Astrocyte of the spinal cord (primary cell): ENCODE measurements at places on chromosomes 16 and 17.
A peak's percentile ranks its signal among the peaks of the same experiment; 100 is the strongest.

DNA sequence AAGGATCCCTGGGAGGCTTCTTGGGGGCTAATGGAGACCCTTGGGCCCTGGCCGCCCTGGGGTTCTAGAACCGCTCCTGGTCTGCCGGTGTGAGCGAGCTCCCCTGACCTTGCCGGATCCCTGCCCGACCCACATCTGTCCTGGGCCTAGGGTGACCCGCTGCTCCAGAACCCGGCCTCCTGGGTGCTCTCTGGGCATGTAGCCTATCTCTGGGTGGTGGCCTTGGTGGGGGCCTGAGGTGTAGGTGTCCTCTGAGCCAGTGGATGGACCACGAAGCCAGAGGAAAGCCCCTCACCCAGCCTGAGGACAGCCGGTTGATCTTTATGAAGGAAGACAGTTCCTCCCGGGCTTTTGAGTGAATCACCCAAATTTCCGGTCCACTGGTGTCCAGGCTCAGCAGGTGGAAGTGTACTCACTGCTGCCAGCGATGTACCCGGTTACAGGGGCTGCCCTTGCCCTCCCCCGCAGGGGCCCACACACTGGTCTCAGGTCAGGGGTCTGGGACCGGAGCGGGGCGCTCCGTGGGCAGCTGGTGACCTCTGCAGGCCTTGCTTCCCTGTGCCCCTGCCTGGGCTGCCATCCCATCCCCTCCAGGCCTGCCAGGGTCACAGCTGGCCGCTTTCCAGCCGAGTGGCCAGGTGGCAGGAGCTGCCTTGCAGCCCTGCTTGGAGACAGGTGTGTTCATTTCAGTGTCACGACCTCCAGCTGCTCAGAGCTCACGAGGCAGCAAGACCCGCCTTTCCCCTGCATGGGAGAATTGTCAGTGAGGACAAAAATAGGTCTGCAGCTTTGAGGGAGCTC is 10.5 kb upstream of the GSE1 start:
- DNase-seq = no peak

DNA sequence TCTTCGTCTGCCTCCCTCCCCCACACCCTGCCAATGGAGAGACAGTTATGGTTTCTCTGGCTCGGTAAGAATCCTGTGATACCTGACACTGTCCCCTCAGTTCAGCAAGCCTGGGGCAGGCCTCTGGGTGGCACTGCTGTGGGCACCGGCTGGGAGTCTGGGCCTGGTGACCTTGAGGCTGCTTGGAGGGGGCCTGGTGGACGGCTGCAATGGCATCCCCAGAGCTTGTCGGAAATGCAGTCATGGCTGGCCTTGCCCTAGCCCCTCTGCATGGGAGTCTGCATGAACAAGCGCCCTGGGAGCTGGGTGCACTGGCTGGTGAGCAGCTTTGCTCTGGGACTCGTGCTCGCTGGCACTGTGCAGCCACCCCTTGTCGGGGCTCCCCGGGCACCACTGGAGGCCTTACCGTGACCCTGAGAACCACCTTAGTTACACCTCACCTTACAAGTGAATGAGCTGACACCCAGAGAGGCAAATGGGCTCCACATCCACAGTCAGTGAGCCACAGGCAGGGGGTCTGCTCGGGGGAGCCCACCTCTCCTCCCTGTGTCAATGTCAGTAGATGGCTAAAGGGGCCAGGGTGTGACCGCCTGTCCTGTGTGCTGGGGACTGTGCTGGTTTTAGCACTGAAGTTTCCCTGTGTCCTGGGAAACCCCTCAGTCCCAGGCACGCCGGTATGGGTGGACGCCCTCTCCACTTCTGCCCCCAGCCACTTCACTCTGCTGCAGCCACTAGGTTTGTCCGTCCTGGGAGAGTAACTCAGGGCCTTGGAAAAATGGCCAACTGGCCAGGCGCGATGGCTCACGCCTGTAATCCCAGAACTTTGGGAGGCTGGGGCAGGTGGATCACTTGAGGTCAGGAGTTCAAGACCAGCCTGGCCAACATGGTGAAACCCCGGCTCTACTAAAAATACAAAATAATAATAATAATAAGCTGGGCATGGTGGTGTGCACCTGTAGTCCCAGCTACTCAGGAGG is 1.4 kb downstream of the LGALS3BP start:
- DNase-seq = no peak

- DNase-seq = peak; percentile 2
Observed at GRCh38 chr16:80518436-80518835, 22.4 kb upstream of the DYNLRB2 start.

DNA sequence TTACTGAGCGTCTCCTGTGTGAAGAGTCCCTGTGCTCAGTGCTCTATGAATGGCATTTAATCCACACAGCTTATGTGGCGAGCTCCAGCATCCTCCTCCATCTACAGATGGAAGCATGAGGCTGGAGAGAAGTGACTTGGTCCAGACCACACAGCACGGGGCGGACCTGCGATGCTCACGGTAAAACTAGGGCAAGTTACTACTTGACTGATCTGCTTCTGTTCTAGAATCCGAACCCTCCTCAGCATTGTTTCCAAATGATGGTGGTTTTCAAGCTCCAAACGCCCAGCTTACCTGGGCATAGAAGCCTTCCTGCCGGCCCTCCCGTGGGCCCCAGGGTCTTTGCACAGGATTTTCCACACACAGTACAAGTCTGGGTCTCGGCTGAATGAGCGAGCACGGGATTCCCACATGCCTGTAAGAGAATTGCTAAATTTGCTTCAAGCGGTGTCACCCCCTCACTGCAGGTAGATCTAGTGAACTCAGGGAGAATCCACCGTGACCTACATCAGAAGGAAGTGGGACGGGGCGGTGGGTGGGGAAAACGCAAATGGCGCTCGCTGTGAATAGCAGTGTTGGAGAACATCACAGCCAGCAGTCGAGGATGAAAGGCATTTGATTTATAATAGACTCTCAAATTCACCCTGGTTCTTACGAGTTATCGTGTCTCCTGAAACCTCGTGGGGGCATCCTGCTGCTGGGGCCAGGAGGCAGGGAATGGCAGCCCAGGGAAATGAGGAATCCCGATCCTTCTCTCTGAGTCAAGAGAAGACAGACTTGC is 101.1 kb downstream of the CMIP start:
- no peak for DNase-seq

GRCh38 chr16:30658731-30659506 is 688 bp downstream of the FBRS start:
- peak; percentile 99 for DNase-seq

GRCh38 chr17:61349350-61349749 is 50.3 kb upstream of the TBX2 start:
- no peak for DNase-seq

- DNase-seq = no peak
Observed at GRCh38 chr17:30547778-30548573, 70.8 kb downstream of the GOSR1 start.
